ENCODE measurements at places on chromosomes 1 and 21. TPM values are rescaled to one million over a fixed set of nuclear protein-coding genes. Genes with fewer than 3 reads are reported as not detected.
A peak's percentile ranks its signal among the peaks of the same experiment; 100 is the strongest.

DNA sequence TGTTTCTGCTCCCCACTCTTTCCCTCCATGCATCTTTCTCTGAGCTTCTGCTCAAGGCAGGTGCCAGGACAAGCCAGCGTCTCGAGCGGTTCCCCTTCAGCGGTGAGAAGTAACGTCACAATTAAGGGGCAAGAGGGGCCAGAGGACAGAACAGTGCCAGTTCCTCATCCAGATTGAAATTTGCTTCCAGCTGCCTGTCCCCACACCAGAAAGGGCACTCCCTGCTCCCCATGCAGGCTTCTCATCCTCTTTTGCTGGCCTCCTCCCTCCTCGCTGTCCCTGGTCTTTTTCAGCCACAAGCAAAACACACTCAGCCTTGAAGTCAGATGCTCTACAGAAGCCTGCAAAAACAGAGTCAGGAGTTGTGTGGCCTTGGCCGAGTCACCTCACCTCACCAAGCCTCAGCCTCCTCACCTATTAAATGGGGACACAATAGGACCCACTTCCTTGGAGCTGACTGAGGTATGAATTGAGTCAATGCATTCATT lies 35.0 kb upstream of the ECE1 start:
- DNase-seq: no peak

- peak; percentile 41 for DNase-seq
These were observed 1.6 kb downstream of the UROD start for GRCh38 chr1:45013551-45014209.

E2F2 gene
- 0.32 TPM for total RNA-seq

RUNX1 gene
- total RNA-seq: 86.9 TPM

DMRTA2 gene
- total RNA-seq: not detected

Measured in upper lobe of right lung (tissue), 1 donor.